ENCODE measurements at places on chromosomes 1 and 21.
A peak's percentile ranks its signal among the peaks of the same experiment; 100 is the strongest.

- peak; percentile 35 for DNase-seq
Measured at GRCh38 chr21:17853393-17854275, 34.5 kb upstream of the C21orf91 start.

DNA sequence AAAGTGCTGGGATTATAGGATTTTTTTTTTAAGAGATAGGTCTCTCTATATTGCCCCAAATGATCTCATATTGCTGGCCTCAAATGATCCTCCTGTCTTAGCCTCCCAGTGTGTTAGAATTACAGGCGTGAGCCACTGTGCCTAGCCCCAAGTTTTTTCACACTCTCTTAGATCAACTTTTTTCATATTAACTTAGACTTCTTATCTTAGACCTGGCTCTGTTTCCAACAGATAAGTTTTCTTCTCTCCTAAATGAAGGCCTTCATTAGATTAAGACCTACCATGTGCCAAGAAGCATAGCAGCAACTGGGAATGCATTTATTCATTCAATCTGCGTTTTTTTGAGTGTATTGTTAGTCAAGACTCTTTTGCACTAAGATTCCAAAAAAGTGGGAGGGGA, 20.2 kb upstream of the HTR1D start:
- DNase-seq, result no peak

DNA sequence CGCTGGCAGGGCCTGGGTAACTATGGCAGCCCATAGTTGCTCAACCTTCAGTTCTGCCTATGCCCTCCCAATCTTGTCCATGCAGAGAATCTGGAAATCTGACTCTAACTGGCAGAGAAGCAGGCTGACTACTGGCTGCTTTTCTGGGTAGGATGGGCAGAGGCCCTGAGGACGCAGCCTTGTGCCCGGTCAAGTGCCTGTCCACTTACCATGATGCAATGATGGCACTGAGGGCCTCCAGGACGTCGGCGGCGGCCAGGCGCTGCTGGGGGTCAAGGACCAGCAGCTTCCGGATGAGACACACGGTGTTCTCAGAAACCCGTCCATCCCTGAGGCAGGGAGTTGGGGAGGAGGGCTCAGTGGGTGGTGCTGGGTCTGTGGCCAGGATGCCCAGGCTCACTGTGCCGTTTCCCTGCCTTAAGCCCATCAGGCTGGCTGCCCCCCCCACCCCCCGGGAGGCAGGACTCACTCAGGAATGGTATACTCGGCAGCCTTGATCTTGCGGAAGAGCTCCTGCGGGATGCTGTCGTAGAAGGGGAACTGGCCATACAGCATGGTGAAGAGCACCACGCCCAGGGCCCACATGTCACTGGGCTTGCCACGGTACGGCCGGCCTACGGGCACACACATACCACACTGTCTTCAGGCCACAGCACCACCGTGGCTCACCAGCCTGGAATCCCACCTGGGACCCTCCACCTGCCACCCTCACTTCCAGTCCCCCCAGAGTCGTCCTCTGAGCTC, 20.4 kb upstream of the EVA1B start:
- DNase-seq, result no peak

- peak; percentile 55 for DNase-seq
Measured at GRCh38 chr1:45820173-45820572, 16.8 kb downstream of the MAST2 start.

GRCh38 chr1:103783944-103784377, 34.3 kb downstream of the AMY1C start:
- no peak for DNase-seq

GRCh38 chr21:32328595-32328994, 29.9 kb downstream of the MRAP start:
- DNase-seq, result no peak

GRCh38 chr1:243848858-243849420, 1.1 kb downstream of the AKT3 start:
- peak; percentile 29 for DNase-seq

- DNase-seq, result peak; percentile 79
Measured at GRCh38 chr1:84347932-84348555, 46.5 kb downstream of the SAMD13 start.

DNA sequence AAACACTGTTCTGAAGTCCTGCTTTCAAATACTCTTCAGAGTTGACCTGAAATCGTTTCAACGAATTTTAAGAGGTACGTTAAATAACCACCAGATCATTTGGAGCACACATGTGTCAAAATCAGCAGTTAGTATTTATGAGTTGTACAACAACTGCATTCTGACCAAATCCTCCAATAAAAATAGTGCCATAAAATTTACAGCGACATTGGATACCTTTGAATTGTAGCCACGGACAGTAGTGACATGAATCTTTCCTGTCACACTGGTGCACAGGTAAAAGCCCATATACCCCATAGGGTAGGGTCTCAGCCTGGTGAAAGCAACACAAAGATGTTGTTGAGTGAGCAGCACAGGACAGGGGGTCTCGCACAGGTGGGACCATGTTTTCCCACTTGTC, 121.5 kb downstream of the CLIC6 start:
- no peak for DNase-seq

DNA sequence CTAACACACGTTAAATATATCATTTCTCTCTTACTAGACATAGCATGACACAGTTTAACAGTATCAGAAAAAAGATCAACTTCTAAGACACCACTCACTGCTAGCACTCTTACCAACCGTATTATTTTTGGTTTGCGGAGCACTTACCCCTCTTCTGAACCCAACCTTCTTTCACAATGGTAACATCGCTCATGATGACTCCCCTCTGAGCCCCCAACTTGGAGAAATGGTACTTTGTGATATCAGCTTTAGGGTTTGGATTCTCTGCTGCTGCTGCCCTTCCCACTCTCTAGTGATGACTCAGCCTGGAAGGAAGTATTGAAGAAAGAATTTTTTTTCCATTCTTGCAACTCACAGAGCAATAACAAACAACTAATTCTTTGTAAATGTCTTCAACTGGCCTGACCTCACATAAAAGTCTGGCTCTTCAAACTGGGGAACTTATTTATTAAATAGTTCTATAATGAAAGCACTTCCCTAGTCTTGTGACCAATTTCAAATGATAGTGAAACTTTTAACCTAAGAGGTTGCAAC, 7.0 kb downstream of the AKT3 start:
- peak; percentile 86 for DNase-seq

- no peak for DNase-seq
Measured at GRCh38 chr1:200029822-200030152, 2.3 kb downstream of the NR5A2 start.

GRCh38 chr1:26771643-26772321, 16.0 kb upstream of the PIGV start:
- DNase-seq, result peak; percentile 57

- no peak for DNase-seq
Measured at GRCh38 chr1:100982793-100983192, 42.8 kb downstream of the DPH5 start.

GRCh38 chr1:203273869-203274602, 31.3 kb upstream of the BTG2 start:
- DNase-seq, result peak; percentile 82

DNA sequence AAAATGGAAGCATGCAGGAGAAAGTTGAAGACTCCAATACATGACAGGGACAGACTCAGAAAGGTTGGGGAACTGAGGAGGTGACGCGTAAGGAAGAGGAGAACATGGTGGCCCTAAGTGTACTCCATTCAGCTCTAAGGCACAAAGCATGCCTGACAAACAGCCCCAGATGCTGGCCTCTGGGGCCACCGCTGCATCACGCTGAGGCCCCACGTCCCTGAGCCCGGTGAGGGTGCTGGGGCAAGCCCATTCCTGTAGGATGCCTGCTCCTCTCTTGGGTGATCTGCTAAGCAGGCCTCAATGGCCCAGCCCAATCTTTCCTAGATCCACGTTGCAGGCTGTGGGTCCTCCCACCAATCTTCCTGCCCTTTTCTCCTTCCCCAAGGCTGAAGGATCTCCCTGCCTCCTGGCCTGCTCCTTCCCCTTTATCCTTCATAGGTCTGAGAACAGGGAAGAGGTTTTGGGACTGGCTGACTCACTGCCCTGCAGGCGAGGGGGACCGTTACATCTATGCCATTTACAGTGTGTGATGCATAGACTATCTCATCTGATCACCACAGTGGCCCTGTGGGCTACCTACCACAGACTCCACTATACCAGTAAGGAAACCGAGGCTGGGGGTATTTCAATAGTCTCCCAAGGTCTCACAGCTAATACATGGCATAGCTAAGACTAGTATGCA, 16.8 kb upstream of the NID1 start:
- peak; percentile 20 for DNase-seq

DNA sequence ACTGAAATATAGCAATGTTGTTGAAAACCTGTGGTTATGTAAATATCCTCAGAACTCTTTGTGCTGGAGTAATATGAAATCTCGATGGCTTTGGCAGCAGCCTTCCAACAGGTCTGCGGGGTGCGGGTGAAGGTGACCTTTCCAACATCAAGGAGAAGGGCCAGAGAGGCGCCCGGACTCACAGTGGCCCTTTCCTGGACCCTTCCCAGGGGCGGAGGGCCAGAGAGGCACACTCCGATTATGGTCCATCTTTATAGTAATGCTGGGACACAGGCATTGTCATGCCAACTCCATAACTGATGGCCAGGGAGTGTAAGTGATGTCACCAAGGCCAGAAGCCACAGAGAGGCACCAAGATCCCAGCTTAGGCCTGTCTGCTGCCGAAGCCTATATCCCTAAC, 18.1 kb downstream of the SLC37A1 start:
- no peak for DNase-seq

DNA sequence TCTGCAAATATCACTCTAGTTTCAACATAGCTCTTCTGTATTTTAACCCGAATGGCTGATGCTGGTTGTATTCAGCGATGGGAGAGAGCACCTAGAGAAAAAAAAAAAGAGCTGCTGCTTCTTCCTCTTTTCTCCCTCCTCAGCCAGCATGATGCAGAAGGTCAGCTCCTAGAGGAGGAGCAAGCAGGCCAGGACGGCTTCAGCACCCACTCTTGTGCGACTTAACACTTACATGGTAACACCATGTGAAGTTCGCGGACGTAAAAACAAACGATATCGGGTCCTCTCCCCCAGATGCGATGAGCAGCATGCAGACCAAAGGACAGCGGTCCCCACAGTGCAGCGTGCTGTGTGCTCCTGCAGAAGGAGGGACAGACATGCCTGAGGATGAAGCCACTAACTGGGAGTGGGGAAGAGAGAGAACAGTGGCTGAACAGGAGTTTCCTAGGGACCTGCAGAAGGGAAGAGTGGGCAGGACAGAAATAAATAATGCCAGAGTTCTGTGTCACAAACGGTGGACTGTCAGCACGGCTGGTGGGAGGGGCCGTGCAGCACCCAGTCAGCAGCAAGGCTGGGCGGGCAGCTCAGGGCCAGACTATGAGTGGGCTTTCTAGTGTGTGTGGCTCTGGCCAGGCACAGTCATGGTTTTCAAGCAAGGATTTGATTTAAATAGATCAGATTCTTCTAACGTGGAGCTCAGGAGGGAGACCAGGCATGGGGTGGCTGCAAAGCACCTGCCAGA, 11.4 kb upstream of the B3GALT5 start:
- no peak for DNase-seq

GRCh38 chr1:215595231-215595630, 28.1 kb downstream of the KCTD3 start:
- no peak for DNase-seq

DNA sequence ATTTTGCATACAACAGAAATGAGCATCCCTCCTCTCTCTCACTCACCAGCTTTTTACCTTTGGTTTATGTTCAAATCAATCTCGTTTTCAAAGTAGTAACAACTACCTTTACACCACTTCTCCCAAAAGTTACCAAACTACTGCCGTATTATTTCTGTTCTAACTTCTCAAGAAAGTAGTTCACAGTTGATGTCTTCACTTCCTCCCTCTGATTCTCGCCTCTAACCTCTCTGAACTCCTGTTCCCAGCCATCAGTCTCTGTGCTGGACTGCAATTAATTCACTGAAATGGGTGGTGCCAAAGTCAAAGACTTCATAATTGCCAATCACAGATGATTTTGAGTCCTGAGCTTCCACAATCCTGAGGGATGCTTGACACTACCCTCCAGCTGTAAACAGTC, 54.0 kb downstream of the ZNF281 start:
- peak; percentile 56 for DNase-seq

DNA sequence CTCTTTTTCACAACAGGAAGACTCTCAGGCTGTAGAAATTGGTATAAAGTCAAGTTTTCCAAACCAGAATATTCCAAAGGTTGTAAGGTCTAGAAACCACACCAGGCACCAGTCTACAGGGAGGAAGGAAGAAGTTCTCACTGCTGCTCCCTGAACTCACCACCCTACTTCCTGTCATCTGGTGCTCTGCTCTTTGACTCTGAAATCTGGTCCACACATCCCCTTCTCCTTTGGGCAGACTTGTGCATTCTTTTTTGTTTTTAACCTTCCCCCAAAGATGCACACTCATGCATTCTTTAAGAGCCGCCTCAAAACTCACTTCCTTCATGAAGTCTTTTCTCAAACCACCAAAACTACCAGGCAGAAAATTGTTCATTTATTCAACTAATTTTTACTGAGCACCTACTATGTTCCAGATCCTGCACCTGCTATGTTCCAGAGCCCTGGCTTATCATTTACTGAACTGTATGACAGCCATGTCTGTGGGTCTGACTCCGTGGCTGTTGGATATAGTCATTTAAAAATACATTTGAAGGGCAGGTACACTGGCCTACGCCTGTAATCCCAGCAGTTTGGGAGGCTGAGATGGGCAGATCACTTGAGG, 30.1 kb upstream of the EPS15 start:
- peak; percentile 28 for DNase-seq

- DNase-seq, result no peak
Measured at GRCh38 chr1:149849111-149849946, 50.0 kb upstream of the BOLA1 start.

Data from inflammatory macrophage (primary cell).